ENCODE measurements at places on chromosomes 16 and 17.

GRCh38 chr17:83181991-83182619, 102.7 kb downstream of the METRNL start:
- peak; percentile 71 for DNase-seq

DNA sequence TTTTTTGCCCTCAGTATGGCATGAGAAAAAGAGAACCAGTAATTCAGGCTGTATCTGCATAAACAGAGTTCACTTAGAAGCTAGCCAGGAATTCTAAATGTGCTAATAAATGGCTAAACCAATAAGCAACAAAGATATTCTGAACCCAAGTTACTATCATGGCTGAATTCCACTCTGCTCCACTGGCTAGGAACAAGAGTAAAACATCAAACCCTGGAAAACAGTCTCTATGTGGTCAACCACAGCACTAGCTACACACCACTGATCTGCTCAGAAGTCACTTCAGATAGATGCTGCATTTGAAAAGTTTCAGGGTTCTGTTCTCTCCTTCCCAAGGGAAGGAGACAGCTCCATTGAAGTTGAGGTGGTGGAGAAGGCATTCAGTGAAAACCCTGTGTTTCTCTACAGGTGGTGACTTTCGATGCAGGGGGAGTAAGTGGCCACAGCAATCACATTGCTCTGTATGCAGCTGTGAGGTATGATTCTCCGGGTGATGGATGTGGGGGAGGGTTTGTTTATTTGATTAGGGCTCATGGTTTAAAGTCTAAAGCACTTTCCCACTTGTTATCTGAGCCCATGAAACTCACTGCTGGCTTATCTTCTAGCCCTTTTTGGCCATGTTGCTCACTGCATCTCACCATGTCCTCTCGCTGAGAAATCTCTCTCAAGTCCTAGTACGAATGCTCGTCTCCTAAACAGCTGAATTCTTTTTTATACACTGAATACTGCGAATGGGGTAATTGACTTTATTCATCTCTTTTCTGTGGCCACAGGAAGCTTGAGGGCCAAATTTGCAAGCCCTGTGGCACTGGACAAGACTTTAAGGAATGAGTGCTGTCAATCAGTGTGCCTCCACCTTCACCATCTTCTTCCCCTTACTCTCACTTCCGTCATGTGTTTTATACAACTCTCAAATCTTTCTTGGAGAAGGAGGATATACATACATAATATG, 39.9 kb downstream of the CENPV start:
- no peak for DNase-seq

DNA sequence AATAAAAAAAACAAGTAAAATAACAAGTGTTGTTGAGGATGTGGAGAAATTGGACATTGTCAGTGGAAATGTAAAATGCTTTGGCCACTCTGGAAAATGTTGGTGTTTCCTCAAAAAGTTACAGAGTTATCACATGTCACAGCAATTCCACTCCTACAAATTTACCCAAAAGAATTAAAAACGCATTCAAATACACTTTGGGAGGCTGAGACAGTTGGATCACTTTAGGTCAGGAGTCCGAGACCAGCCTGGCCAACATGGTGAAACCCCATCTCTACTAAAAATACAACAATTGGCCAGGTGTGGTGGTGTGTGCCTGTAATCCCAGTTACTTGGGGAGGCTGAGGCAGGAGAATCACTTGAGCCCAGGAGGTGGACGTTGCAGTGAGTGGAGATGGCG, 5.6 kb downstream of the TOP3A start:
- no peak for DNase-seq

DNA sequence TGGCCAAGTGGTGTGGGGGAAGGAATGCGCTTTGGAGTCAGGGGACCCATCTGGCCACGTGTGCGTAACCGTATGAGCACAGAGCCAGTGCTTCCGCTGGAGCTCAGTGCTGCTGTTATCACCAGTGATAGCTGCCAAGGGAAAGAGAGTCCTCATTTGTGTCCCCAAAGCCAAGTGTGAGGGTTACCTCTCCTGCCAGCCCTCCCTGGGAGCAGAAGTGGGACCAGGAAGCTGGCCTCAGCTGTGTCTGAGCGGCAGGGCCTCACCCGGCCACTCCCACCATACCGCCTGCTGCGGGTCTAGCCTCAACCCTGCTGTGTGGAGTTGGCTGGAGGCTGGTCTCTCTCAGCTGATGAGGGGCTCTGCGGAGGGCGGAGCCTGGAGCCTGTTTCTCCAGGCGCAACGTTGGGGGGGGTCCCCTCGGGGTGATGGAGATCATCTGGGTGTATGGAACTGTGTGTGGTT, 44.5 kb downstream of the MEAK7 start:
- peak; percentile 74 for DNase-seq

DNA sequence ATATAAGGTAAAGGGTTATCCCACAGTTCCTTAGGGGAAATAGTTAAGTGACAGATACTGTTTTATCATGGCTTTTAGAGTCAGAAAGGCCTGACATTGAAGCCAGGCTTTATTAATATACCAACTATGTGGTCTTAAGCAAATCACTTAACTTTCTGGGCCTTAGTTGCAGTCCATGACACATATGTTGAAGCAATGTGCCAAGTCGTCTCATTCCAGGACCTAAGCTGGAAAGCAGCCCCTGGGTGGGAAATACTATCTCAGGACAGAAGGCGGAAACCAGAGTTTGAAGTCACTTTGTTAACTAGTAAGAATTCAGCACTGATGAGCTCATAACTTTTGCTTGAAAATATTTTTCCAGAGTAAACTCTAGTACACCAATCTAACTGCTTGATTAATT, 80.0 kb downstream of the USP32 start:
- DNase-seq = no peak

GRCh38 chr16:83939266-83939855, 13.7 kb upstream of the OSGIN1 start:
- no peak for DNase-seq

DNA sequence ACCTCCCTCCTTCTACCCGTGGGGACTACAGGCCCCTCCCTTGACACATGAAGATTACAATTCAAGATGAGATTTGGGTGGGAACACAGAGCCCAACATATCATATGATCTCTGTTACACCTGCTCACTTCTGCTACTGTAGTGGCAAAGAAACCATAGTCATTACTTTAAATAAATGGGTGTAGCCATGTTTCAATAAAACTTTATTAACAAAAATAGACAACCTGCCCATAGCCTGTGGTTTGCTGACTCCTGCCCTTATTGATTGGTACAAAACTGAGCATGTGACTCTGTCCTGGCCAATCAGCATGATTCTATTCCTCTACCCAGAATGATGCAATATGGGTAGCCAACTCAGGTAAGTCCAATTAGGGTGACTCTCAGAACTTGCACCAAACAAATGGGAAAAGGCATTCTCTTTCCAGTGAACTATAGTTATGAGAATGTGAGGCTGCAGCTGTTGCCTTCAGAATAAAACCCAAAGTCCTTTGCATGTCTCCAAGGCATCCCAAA, 15.7 kb upstream of the ERCC4 start:
- no peak for DNase-seq

DNA sequence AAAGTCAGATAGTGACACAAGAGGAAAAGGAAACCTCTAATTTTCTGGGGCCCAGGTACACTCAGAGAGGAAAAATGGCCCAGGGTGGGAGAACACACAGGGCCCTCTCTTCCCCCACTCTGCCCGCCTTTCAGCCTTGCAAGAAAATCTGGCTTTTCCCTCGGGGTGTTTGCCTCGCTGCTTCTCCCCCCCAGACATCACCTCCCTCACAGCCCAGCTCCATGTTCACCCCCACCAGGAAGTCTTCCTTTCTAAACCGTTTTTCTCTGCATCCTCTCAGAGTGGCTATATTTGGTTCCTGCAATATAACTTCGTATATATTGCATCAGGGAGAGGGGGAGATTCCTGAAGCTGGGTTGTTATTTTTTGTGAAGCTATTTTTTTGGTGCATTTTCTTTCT, 27.3 kb downstream of the RPRML start:
- no peak for DNase-seq

DNA sequence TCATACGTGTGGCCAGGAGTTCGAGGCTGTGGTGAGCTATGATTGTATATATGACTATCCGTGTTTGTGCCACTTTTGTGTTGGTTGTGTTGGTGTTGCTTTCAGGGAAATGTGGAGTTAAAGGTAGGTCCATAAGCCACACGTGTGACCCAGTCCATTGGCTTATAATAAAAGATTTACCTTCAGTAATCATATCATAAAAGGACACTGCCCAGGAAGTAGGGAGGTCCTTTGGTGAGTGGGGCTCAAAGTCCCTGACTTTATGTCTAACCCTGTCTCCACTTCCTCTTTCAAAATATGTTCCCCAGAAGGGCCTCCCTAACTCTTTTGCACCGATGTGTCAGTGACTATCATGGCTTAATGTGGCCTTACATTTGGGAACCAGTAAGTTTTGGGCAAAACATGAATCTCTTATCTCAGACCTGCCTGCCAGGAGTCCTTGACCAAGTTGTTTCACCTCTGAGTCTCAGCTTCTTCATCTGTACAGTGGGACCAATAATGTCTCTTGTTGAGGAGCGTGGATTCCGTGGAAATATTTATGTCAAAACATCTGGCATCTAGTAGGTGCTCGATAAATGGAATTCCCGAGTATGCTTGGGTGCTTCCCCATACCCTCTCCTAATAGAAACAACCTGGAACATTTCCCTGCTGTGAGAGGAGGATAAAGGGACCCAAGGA, 4.8 kb downstream of the TNP2 start:
- no peak for DNase-seq

GRCh38 chr16:12291989-12292759, 315.6 kb downstream of the SNX29 start:
- no peak for DNase-seq

GRCh38 chr17:69406941-69407340, 7.6 kb upstream of the MAP2K6 start:
- DNase-seq = no peak

- DNase-seq = no peak
Measured at GRCh38 chr16:16038950-16039349, 89.5 kb downstream of the ABCC1 start.

DNA sequence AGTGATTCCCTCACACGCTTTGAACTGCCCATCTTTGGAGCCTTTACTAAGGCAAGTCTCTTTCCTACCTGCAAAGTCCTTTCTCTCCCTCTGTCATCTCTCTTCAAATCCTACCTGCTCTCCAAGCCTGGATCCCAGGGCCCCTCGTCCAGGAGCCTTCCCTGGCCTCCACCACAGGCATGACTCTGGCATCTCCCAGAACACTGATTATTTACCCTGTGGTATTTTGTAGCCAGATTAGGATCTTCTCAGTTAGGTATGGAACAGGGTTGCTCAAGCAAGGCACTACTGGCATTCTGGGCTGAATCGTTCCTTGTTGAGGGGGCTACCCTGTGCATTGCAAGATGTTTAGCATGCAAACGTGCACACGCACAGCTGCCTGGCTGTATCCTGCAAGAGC, 31.9 kb upstream of the POLR3E start:
- no peak for DNase-seq

- DNase-seq = no peak
Measured at GRCh38 chr17:81391936-81392908, 3.0 kb upstream of the BAHCC1 start.

GRCh38 chr16:54373534-54374520, 87.2 kb upstream of the IRX3 start:
- no peak for DNase-seq

- no peak for DNase-seq
Measured at GRCh38 chr16:31136287-31136662, 748 bp upstream of the PRSS8 start.

- no peak for DNase-seq
Measured at GRCh38 chr16:16923479-16923878, 544.5 kb downstream of the NPIPA7 start.

- DNase-seq = peak; percentile 67
Measured at GRCh38 chr16:65681406-65681805, 559.5 kb upstream of the CDH11 start.

- no peak for DNase-seq
Measured at GRCh38 chr17:82351254-82351712, 7.8 kb upstream of the TEX19 start.

DNA sequence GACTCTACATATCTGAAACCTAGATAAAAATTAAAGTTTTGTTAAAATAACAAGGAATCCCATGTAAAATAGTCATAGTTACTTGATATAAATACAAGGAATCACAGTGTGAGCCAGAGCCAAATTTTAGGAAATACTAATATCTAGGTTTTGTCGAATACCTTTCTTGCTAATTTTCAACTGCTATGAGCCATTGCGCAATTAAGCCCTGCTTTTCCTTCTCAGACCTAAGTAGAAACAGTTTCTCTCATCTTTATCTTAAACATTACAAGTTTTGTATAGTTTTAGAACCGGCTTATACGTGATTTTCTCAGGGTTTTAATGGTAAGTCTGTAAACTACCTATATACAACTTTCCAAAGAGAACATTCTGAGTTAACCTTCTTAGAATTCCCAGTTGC, 157.4 kb upstream of the NOG start:
- no peak for DNase-seq

- no peak for DNase-seq
Measured at GRCh38 chr17:75636381-75637142, 3.3 kb downstream of the SMIM5 start.

- DNase-seq = no peak
Measured at GRCh38 chr16:88588754-88589153, 18.6 kb downstream of the ZC3H18 start.

DNA sequence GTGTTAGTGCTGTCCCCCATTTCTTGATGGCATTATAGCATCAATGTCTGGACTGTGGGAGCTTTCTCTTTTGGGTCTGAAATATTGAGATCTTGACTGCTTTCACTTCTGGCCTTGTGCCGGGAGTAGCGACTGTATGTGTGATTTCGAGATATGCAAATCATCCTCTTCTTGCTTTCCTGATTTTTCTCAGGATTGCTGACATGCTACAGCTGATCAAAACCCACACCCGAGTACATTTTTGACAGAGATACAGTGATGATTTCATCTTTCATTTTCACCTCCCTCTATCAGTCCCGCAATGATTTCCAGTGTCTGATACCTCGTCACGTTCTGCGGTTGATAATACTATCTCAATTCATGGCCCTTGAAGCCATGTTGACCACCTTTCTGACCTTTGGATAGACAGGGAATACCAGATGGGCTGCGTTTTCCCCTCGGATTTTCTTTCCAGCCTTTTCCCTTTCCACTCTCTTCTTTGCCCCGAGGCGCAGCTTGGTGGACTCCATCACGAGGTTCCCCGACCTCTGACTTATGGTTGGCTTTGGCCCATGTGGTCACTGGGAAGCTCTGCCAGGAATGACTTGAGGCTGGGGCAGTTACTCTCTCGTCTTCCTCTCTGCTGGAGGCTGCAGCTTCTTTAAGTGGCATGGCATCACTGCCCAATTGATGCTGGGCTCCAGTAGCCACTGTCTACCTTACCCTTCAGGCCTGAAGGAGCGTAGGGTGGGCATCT, 184.4 kb downstream of the SNX29 start:
- DNase-seq = no peak

DNA sequence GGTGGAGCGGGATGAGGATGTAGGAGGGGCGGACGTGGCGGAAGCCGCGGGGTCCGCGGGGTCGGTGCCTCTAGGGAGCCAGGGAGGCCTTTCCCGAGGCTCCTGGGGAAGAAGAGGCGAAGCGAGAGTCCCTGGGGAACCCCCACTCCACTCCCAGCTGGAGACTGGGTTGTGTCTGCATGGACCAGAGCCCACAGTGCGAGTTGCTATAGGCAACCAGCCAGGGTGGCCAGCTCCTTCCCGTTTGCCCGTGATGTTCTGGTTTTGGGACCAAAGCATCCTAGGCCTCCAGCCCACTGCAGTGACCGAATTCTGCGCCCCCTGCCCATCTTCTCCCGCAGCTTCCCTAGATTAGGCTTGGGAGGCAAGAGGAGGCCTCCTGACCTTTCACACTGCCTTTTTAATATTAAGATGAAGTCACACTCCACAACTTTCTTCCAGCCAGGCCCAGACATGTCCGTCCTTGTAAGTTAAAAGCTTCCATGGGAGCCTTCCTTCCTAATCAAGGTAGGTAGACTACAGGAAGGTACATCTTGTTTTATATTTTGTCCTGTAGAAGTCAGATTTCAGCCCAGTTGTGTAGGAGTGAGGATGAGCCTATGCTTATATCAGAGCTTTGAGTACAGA, 469 bp downstream of the AMZ2 start:
- no peak for DNase-seq
